Cortex of kidney (tissue), 1 donor: ENCODE measurements at places on chromosomes 5 and 9.

DNA sequence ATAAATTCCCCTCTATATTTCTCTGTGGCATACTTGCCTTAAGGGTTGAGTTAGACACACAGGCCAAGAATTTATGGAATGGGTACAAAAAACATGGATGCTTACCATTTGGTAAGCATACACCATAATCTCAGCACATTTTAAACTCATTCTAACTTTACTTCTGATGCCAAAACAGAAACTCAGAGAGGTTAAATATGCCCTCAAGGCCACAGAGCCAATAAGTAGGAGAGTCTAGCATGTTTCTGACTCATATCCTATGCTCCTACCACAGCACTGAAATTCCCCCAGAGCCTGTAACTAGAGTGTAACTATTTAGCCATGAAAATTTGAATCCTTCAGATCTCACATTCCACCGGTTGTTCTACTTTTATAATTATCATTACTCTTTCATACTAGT is 559.7 kb downstream of the ACTL7B start:
- no peak for DNase-seq

DNA sequence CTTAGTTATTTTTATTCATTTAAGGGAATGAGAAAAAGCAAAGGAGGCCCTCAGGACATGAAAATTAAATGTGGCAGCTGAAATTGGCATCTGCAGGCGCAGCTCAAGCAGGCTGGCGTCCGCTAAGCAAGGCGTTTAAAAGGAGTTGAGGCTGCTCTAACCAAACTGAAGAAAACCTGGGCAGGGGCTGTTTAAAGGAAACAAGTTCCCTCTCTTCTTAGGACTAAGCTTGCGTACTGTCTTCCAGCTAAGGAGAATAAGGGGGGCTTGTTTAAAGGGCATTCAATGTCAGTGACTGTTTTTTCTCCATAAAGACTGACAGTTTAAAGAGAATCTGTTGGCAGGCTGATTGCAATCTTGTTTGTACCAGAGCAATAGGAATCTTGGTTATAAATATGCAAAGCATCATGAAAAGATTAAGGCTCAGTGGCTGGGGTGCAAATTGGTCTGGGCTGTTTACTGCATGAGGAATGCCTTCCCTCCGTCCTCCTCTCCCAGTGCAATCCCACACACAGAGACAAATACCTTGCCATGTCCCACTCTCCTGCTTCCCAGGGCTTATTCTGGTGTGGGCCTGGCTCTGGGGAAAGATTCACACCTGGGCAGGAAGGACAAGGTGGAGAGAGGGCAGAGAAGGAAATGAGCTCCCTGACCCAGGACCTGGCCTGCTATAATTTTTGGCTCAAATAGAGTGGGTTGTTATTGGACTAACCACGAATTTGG is 85.9 kb upstream of the LIFR start:
- no peak for DNase-seq

DNA sequence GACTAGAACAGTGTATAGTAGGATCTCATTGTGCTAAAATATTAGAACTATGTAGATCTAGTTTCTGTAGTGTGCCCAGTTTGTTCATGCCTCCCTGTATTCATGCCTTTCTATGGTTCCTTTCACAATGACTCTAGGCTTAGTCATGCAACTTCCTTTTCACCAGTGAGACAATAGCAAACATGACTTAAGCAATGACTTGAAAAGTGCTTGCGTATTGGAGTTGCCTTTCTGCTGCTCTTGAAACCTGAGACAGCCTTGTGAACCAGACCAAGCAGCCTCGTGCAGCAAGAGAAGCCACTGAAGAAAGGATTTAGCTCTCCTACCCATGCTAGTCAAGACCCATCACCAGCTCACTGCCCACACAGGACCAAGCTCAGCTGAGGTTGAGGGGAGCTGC is 294.5 kb upstream of the TAS2R1 start:
- no peak for DNase-seq

DNA sequence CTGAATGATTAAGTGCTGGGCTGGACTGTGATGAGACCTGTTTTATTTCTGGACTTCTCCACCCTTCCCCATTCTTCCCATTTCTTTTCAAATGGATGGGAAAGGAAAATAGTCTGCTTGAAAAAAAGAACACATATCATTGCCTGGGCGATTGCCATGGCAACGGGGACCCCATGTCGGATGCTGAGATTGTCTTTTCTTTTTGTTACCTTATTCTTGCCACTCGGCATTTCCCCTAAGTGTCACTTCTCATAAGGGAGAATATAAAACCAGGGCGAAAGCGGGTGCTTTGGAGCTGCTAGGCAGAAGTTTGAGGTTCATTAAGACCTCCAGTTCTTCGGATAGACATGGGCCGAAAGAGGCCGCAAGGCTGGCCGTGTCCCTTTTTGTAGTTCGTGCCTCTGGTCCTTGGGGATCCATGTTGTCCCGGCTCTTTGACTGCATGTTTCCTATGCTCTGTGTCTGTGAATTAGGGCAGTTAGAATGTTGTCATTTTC is 763 bp downstream of the FGD3 start:
- DNase-seq: no peak

GRCh38 chr9:125337236-125337635 is 75.6 kb downstream of the GAPVD1 start:
- no peak for DNase-seq

DNA sequence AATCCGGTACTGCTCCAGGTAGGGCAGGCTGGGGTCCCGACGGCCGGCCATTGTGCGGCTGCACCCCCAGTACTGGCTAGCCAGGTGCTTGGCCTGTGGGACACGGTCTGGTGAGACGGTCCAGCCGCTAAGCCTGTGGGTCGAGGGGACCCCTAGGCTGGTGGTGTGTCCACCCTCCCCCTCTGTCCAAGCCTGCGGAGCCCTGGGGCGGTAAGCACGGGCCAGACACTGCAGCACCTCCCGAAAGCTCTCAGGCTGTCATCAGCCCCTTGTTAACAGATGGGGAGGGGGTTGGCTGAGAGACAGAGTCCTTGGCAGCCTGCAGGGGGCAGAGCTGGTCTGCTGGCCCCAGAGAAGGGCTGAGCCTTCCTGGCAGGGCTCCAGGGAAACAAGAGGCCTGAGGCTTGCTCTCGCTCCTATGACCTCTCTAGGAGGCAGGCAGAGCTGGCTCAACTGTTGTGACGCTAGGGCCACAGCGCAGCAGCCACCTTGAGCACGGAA is 11.8 kb upstream of the MRNIP start:
- no peak for DNase-seq
